ENCODE measurements at places on chromosomes 1 and 21.

- DNase-seq = no peak
Measured at GRCh38 chr1:8518490-8518801, 200.5 kb downstream of the SLC45A1 start.

DNA sequence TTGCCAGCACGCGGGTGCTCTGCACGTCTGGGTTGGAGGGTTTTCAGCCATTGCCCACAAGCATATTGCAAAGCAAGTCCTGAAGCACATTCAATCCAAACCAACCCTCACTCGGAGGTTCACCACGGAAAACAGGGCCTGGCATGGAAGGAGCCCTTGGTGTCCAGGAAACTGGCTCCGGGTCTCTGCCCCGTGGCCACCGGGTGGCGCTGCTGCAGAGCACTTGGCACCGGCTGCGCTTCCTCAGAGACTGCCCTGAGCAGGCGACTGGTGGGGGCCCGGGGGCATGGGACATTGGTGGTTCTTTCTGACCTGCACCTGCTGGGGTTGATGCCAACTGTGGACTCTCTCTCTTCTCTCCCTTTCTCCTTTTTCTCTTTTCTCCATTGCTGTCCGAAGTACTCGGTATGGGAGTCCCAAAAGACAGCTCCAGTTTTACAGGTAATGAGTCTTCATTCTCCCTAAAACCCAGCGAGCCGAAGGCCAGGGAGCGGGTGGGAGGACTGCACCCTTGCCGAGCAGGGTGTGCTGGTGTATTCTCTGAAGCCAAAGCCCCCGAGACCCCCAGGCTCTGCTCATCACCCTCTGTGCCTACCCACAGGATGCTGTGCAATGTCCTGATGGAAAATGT is 4.1 kb upstream of the KCNAB2 start:
- DNase-seq = no peak

DNA sequence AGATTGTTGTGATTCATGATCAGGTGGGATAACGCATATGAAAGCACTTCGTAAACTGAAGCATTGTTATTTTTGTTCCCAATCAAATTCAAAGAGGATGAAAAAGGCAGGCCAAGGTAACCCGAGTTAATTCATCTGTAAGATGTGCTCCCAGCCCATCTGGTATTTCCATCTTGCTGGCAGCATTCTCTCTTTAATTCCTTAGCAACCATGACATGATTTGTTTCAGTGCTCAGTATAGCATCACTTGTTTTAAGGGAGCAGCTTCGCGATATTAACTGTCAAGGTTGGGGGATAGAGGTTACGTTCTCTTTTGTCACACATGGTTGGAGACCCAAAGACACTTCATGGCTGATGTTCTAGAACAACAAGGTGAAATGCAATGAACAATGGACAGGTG is 6.4 kb downstream of the TSPAN2 start:
- DNase-seq = no peak

DNA sequence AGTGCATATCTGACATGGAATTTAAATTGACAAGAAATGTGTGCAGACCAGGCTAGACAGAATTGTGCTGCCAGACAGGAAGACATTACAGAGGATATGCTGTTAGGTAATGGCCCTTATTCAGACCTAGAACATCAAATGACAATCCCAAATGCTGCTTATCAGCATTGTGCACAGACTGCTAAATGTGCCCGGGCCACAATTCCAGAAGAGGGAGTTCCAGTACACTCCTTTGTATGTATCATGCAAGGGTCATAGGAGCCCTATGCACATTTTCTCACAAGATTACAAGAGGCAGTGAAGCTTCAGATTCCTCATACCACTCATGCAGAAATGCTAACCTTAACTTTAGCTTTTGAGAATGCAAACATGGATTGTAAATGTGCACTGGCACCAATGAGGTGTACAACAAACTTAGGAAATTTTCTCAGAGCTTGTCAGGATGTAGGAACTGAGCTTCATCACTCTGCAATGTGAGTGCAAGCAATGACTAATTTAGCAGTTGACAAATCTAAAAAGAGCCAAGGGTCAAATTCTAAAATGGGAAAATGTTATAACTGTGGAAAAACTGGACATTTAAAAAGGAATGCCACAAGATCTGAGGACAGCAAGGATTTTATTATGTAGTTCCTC is 273.5 kb downstream of the COL11A1 start:
- no peak for DNase-seq

DNA sequence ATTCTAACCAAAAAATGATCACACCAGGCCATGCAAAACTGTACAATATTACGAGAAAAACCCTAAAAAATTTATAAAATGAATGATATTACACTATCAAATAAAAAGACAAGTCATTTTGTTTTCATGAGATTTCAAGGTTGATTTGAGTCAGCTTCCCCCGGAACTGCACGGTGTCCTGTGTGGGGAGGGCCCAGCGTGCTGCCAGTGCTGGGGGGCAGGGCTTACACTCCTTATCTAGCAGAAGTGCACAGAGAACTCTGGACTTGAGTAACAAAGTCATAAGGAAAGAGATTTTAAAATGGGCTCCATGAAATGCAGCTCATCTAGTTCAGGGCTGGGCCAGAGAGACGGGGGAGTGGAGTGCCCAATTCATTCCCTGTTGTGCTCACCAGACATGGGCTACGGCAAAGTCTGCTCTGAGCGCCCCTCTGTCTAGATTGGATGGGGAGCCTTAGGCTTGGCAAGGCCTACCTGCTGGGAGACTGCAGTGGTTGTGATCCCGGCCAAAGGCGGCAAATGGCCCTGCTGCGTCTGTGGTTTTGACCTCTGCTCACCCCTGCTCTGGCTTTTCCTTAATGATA is 50.1 kb downstream of the COQ8A start:
- no peak for DNase-seq

- DNase-seq = no peak
Measured at GRCh38 chr1:147800804-147801203, 40.4 kb upstream of the GJA5 start.

DNA sequence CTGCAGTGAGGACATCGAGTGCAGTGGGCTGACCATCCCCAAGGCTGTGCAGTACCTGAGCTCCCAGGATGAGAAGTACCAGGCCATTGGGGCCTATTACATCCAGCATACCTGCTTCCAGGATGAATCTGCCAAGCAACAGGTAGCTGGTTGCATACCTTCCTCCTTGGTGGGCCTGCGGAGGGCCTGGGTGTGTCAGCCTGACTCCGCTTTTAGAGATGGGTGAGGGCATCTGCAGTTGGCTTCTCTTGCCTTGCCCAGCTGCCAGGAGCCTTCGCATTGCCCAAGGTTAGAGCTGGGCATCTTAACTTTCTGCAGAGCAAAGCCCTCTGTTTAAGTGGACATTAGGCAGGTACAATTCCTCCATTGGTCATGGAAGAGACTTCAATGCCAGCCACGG is 33.2 kb downstream of the PKP1 start:
- DNase-seq = no peak

DNA sequence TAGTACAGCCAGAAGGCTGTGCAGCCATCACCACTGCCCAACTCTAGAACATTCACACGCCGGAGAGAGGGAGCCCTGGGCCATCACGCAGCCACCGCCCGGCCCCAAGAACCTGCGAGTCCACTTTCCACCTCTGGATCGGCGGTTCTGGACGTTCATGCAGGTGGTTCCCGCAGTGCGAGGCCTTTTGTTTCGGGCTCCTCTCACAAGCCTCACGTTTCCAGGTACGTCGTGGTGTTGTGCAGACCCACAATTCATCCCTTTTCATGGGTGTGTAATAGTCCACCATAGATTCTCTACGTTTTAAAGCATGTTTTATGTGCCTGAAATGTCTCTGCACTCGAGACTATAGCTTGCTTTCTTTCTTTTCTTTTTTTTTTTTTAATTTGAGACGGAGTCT is 23.6 kb downstream of the COL18A1 start:
- DNase-seq = no peak

DNA sequence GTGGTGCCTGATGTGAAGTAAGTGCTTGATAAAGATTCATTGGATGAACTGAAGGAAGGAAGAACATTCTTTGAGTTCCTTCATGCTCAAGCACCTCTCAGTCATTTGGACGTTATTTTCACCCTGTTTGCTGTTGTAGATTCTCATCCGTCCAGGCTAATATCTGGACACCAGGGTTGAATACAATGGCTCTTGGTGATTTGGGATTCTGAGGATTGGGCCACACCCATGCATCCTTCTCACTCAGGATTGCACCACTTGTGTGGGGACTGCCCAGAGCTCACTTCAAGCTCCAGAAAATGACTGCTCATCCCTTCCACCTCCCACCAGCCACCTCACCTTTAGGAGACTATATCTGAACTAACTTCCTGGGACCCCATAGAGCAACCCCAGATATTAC is 117.1 kb upstream of the IPO9 start:
- peak; percentile 38 for DNase-seq

DNA sequence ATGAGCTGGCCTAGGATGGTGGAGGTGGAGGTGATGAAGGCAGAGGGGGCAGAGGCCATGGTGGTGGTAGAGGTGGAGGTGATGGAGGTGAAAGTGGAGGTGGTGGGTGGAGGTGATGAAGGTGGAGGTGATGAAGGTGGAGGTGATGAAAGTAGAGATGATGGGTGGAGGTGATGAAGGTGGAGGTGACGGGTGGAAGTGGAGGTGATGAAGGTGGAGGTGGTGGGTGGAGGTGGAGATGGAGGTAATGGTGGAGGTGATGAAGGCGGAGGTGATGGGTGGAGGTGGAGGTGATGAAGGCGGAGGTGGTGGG is 19.7 kb upstream of the NPHP4 start:
- no peak for DNase-seq

DNA sequence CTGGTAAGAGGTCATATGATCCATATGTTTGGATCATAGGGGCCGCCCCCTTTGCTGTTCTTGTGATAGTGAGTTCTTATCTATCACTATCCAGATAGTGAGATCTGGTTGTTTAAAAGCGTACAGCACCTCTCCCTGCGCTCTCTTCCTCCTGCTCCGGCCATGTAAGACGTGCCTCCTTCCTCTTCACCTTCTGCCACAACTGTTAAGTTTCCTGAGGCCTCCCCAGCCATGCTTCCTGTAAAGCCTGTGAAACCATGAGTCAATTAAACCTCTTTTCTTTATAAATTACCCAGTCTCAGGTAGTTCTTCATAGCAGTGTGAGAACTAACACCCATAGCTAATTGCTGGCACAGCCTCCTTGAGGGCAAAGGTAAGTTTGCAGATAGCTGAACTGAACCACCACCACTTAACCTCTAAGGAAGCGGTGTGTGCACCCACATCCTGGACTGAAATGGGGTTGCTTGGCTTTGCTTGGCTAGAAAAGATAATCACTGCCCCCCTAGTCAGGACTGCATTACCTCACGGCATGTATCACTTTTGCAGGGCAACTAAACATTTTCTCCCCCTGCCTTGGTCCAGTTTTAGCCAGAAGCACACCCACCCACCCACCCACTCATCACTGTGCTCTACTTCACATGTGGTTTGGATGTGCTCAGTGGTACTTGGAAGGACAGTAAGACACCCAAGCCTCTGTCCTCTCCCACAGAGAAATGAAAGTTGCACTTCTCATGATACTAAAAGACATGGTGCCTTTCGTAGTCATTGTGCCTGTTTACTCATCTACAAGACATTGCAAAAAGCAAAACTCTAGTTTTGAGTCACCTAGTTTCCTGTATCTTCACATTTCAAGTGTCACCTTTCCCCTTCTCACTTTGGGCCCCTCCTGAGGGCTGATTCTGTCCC is 23.1 kb upstream of the PTAFR start:
- no peak for DNase-seq

GRCh38 chr1:55316947-55317662 is 101.9 kb upstream of the USP24 start:
- no peak for DNase-seq

DNA sequence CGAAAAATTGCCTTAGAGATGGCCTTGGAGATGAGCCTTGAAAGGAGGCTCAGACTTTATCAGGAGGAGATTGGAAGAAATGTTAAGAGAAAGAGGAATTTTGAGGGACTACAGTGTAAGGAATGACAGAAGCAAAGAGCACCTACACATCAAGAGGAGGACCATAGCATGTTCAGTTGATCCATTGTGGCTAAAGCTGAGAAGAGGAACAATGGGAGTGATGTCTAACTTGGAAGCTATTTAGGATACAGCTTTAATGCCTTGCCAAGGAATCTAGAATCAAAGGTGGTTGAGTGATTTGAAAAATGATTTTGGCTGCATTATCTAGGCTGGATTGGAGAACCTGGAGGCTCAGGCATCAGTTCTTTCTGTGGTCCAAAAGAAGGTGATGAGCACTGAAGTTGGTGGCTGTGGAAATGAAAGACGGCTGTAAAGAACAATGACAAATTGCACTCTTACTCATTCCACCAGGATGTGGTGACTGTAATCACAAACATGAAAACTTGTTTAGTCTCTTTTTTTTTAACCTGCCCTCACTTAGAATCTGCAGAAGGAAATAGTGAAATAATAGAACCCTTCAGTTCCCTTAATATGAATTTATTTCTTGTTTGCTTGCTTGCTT is 11.3 kb downstream of the FAM20B start:
- no peak for DNase-seq

- DNase-seq = no peak
Measured at GRCh38 chr1:93638981-93639380, 42.7 kb downstream of the BCAR3 start.

DNA sequence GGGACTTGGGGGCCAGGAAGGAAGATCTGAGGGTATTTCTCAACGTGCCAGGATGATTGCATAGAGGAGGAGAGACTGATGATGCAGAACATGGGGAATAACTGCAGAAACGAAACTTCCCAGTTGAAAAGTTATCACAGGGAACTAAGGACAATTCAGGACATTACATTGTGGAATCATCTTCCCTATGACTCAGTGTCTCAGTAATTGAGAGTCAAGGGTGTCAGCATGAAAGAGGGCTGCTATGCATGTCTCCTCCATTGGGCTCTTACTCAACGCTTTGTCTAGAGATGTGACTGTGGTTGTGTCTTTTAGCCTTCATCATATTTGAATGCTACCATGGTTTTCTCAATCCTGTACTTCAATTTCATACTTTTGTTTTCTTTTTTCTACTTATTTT is 48.9 kb upstream of the PTGFR start:
- no peak for DNase-seq

DNA sequence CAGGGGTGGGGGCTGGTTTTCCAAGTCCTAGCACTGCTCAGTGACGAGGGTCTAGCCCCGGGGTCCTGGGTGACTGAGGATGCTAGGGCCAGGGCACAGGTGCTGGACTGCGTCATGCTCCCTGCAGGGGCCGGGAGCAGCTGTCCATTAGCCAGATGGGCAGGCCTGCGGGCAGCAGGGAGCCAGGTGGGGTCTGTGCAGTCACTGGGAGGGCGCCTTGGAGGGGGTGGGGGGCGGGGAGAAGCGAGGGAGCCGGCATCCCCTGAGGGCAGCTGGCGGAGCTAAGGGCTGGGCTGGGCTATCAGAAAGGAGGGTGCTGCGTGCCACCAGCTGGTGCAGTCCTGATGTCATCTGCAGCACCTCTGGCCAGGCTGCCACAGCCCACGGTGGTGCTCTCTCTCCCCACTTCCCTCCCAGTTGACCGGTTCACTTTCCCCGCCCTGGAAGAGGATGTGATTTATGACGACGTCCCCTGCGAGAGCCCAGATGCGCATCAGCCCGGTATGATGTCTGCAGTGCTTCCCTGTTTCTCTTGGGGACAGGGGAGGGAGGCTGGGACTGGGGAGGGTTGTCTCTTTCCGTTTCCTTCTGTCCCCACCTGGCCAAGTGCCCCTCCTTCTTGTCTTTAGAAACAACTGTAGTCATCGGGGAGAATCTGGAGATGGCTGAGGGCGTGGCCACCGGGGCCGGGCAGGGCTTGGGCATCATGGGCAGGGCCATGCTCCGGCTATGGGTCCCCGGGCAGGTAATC is 63.8 kb downstream of the ARHGEF10L start:
- DNase-seq = no peak

Data from sciatic nerve (tissue), 2 donors.